ENCODE measurements at places on chromosomes 6 and 20.

DNA sequence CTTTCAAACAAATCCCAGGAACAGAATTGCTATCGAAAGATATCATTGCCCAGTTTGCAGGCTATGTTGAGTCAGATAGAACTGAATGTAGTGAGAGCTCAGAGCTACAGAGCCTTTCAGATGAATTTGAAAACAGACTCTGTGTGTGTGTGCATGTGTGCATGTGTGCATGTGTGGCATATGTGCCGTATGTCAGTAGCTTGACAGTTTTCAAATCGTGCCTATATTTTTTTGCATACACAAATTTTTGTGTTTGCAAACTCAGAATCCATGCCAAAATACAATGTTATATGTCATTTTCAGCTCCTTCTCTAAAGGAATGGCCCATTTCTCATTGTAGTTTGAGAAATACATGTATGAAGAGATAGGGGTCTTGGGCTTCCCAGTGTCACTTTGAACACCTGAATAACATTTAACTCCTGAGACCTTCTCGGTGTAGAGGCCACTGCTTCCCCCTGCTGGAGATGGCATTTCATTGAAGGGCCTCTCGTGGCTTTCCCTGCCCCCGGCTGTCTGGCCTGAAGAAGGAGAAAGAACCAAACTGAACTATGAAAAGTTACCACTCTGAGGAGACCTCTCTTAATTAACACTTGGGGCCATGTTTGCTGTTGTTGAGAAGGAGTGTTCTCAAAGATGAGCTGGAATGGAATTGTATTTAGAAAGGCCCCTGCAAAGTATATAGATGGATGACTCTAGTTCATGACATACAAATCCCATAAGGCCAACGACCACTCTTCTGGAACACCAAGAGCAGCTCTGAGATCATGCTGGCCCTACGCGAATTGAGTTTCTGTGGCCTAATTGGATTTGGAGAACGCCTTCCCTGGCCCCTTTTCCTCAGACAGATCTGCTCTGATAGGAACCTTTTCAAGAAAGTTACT lies 58.7 kb downstream of the VAPB start:
- peak; percentile 33 for DNase-seq

DNA sequence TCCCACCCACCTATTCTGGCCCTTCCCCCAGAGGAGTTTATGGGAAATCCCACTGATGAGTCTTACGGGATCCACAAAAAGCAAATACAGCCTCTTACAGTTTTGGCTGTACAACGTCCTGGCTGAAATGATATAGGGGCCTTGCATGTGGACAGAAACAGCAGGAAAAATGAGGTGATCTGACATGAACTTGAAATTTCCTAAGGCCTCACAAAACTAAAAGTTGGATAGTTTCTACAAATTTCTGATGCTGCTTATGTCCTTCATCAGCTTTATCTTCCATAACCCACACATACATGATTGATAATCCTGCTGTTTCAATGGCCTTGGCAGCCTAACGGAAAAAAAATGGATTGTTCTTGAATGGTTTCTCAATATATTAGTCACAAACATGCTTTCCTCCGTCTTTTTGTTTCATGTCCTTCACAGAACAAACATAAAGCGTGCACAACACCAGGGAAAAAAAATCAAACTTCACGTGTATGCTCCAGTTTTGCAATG lies 118.8 kb downstream of the BMP5 start:
- DNase-seq, result no peak

- no peak for DNase-seq
Observed at GRCh38 chr20:17445543-17445942, 85.6 kb downstream of the BFSP1 start.

DNA sequence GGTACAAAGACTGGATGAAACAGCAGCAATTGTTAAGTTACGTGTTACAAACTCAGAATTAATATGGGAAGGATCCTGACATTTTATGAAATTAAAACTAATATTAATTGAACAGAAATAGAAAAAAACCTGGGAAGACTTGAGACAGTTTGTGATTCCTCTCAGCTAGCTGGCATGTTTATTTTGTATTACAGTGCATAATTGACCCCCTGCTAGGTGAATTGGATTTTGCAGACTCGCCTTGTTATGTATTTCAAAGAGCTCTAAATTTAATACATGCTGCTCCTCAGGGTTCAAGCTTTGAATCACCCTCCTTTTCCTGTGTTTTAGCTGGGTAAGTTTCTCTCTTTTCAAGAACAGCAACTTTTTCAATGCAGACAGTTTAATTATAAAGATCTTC lies 339.4 kb downstream of the PLCB1 start:
- DNase-seq, result no peak

DNA sequence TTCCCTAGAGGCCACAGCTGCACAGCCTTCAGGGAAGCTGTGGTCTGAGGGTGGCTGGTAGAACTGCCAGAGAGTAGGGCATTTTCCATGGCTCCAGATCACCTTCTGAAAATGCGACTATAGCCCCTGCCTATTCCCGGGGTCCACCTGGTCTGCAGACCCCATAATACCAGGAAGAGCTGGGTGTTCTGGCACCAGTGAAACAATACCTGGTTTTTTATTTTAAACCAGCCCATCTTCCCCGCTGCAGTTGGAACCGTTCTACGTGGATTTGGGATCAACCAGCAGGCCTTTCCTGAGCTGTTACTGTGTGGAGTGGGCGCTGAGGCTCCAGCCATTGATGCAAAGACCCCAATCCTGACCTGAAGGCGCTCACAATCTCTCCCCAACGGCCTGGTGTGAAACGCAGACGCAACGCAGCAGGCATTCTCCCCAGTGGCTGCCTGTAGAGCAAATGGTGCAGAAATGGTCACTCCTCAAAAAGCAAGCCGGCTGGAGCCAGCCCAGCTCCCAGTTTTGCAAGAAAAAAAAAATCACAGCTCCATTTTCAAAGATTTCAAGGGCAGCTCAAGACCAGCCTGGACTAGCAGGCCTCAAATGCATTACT lies 11.3 kb downstream of the NPEPL1 start:
- DNase-seq, result no peak
